ENCODE measurements at places on chromosomes 7 and 10. TPM values are rescaled to one million over a fixed set of nuclear protein-coding genes. Genes with fewer than 3 reads are reported as not detected.

NOM1 gene
- 15.1 TPM for total RNA-seq

SNX10 gene
- 18.3 TPM for total RNA-seq

ZNF365 gene
- 4.2 TPM for total RNA-seq

STMP1 gene
- total RNA-seq: 16.2 TPM

DNA sequence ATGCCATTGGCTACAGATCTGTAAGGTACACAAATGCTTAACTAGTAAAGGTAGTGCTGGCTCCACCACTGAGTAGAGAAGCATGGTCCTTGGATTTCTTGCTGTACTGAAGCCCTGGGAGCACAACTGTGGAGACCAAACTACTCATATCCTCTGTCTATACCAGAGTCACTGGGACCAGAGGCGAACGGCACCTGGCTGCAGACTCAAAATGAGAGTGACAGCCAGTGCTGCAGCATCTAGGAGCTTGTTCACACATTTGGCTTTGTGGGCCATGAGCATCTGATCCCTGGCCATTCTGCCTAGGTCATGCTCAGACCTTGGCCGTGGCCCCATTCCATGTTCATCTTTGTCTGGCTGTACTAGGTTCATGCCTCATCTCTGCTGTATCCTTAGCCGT lies 31.9 kb downstream of the LRRC18 start:
- no peak for DNase-seq

GRCh38 chr10:82961864-82962263 lies 1086.9 kb downstream of the NRG3 start:
- no peak for DNase-seq

GRCh38 chr10:26662864-26663263 lies 34.6 kb upstream of the PDSS1 start:
- DNase-seq: no peak

DNA sequence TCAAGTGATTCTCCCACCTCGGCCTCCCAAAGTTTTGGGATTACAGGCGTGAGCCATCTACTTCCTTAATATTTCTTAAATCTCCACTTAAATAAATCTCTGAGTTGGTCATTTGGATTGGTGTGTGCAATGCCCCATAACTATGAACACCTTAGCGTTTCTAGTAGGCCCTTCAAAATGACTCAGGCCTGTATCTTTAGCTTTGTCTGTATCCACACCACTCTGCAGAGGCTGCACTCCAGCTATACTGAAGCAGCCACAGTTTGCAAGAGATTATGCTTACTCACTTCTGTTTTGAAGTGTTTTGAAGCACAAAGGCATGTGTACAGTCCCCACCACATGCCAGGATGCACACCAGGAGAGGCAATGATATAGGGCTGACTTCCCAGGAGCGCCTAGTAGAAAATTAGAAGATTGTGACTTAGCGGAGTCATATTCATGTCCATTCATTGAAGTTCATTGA lies 2.4 kb upstream of the ST7 start:
- no peak for DNase-seq

GRCh38 chr10:127694580-127695193 lies 42.3 kb upstream of the FOXI2 start:
- peak; percentile 64 for DNase-seq

GRCh38 chr7:5594616-5595544 lies 171.2 kb upstream of the TNRC18 start:
- DNase-seq: no peak

DNA sequence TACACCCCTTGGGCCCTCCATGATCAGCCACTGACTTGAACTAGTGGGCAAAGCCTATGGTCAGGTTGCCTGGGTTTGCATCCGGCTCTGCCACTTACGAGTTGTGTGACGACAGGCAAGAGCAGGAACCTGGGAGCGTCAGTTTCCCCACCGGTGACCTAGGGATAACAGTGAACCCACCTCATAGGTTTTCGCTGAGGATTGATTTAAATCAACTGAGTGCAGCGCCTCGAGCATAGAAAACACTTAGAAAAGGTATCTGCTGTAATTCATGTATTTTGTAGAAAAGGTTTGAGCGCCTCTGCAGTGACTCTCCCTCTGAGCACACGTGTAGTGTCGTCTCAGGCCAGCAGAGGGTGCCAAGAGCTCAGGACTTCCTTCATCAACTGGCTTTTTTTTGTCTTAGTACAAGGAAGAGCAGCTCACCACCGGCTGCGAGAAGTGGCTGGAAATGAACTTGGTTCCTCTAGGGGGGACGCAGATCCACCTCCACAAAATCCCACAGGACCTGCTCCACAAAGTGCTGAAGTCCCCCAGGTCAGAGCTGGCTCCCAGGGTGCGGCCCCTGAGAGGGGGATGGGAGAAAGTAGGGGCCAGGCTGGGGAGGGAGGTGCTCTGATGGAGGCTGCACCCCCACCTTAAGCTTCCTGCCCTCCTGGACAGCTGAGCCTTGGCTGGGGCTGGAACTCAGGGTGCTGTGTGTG lies 27.7 kb downstream of the BTBD16 start:
- DNase-seq: peak; percentile 80

DNA sequence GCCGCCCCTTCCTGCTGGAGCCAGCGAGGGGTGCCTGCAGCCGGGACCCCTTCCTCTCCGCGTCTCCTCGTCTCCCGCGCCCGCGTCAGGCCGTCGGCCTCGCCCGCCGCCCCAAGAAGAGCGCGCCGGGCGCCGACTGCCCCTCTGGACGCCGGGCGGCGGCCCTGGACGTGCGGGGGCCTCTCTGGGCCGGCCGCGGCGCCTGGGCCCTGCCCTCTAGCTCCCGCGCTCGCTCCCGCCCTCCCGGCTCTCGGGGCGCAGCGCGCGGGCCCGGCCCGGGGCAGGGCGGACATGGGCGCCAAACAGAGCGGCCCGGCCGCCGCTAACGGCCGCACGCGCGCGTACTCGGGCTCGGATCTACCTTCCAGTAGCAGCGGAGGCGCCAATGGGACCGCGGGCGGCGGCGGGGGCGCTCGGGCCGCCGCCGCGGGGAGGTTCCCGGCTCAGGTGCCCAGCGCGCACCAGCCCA lies 704 bp downstream of the ZNRF2 start:
- DNase-seq: no peak

Data from NCI-H460 (cell line).